ENCODE measurements at places on chromosomes 1 and 21.

- DNase-seq = no peak
Observed at GRCh38 chr1:168081373-168082007, 55.2 kb downstream of the GPR161 start.

DNA sequence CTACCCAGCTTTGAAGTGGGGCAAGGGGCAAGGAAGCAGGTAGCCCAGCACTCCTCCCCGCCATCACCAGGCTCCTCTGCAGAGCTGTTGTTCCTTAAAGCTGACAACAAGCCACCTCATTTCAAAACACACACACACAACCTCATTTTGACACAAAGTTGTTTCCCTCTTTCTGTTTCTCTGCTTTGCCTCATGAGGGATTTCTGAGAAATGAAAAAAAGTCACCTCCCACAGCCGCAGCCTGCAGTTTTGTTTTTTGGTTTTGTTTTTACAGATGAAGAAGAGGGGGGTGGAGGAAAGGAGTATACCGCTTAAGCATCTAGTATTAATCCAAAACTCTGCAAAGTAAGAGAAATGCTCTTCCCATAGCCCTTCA lies 12.1 kb downstream of the MCL1 start:
- DNase-seq = peak; percentile 88

GRCh38 chr1:26723013-26723991 lies 27.5 kb downstream of the ARID1A start:
- peak; percentile 52 for DNase-seq

DNA sequence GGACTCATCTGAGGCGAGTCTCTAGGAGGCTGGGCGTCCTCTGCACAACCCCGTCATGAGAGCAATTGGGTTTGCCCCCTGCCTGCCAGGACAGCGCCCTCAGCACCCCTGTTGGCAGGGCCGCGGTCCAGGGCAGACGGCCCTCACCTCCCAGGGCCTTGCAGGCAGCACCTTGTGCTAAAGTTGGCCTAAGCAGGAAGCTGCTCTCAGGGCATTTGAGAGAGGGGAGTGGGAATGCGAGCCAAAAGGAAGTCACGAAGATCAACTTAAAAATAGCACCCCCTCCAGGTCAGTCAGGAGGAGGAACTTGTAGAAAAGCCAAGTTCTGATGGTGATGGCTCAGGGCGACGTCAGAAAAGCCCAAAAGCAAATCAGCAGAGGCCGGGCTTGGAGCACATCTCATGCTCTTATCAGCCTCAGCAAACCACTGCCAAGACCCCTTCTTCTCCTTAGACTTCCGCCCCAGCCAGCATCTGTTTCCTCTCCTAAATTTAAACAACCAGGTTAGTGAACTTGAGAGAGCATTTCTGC lies 12.6 kb upstream of the ADORA3 start:
- DNase-seq = peak; percentile 65

DNA sequence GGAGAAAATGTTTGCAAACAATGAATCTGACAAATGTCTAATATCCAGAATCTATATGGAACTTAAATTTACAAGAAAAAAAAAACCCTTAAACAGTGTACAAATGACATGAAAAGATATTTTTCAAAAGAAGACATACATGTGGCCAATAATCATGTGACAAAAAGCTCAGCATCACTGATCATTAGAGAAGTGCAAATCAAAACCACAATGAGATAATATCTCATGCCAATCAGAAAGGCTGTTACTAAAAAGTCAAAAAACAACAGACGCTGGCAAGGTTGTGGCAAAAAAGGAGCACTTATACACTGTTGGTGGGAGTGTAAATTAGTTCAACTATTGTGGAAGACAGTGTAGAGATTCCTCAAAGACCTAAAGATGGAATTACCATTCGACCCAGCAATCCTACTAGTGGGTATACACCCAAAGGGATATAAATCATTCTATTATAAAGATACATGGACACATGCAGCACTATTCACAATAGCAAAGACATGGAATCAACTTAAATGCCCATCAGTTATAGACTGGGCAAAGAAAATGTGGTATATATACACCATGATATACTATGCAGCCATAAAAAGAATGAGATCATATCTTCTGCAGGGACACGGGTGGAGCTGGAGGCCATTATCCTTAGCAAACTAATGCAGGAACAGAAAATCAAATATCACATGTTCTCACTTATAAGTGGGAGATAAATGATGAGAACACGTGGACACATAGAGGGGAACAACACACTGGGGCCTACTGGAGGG lies 123.2 kb downstream of the PTPRC start:
- no peak for DNase-seq

DNA sequence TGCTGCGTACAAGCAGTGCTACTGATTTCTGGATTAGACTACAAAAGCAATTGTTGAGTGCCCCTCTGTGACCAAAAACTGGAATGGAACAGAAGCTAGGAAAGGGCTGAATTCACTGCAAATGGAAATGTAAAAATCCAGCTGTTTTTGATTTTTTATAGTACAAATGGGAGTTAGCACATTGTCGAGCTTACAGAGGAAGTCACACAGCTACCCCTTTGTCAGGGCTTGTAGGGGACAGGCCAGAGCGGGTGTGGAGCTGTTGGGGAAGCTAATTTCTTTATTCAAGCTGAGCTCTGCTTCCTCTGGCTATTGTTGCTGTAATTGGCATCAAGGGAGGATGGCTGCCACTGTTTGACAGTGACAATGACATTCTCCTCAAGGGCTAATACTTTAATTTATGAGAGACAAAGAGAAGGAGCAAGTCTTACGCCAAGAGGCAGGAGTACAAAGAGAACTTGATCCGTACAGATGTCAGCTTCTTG lies 96.1 kb downstream of the SLC35F3 start:
- no peak for DNase-seq

- DNase-seq = no peak
Observed at GRCh38 chr1:2349806-2350205, 41.5 kb downstream of the MORN1 start.

DNA sequence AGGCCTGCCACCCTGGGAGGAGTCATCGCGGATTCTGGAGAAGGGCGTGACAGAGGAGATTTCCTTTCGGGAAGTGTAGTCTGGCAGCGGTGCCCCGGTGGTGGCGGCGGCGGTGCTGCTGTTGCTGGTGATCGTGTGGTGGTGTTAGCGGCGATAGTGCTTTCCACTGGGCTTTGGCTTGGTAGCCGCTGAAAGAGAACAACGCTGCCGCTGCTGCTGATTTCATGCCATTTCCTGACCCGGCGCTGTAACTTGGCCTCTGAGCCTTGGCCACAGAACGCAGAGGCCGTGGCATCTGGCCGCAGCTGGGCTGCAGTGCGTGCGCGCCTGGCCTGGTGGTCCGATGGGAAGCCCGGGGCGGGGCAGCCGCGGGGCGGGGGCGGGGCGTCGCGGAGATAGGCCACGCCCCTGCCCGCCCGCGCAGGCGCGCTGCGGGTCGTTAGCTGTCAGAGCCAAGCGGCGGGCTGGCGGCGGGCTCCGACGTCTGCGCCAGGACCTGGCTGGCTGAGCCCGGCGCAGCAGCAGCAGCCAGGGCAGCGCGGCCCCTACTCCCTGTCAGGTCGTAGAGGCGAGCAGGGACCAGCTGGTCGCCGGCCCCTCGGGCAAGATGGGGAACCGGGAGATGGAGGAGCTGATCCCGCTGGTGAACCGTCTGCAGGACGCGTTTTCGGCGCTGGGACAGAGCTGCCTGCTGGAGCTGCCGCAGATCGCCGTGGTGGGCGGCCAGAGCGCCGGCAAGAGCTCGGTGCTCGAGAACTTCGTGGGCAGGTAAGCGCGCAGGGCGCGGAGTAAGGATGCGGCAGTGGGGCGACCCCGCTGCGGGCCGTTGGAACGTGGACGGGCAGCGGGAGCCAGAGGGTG lies at the start of gene DNM3:
Gene DNM3, plus strand, starts transcription at position 449 of the 861 bp plus-strand sequence. Its CDS starts 159 bp downstream, at position 608.
- peak; percentile 78 for DNase-seq

DNA sequence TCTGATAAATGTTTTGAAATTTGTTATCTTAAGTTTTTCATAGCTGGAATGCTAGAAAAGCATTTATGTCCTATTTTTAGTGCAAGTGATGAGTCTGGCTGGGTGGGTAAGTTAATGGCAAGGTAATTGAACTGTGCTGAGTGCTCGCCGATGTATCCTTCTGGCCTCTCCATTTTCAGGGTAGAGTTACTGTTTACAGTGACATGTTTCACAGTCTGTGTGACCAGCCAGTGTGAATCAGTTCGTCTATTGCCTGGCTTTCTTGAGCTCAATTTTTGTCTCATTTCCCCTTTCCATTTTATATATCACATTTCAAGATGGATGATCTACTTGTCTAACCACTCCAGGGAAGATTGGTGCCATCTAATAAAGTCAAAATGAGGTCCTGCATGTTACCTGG lies 44.1 kb downstream of the ITSN1 start:
- no peak for DNase-seq

DNA sequence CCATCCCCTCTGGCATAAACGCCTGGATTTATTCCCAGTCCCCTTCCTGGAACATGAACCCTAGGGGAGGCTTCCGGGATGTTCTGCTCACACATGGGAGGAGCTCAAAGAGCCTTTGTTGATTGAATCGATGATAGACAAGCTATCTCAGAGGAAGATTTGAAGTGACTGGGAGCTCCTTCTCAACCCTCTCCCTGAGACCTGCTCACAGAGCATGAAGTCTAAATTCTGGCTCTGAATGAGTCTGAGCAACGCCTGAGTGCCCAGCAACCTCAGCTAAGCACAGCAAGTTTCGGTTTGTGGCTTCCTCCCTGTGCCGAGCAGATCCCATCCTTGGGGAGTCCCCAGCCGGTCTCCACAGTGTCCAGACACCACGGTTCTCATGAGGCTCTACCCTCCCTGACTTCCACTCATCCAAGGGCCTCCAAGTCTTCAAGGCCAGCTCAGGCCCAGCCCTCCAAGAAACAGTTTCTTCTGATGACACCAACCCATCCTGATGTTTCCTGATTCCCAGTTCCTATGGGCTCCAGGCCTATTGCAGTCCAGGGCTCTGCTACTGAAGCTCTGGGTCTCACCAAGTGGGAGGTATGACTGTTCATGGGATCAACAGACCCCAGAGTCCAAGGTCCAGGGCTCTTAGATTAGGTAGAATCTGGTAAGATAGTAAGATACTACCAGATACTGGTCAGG lies 190.8 kb downstream of the DYRK1A start:
- no peak for DNase-seq

DNA sequence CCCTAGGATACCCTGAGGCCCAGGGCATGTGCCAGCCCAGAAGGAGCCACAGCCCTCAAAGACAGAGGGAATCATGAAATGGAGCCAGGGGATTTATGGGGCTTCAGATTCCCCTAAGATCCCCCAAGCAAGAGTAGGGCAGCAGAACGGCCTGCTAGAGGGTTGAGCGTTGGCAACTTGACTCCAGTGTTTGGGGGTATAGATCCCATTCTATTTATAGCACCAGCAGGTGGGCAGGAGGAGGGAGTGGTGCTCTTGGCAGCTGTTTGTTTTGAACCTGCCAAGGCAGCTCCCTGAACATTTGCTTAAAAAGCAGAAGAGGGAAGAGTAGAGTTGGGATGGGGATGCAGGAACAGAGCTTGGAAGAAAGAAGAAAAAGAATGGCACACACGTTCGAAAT lies 33.7 kb downstream of the GLUL start:
- DNase-seq = no peak

- no peak for DNase-seq
Observed at GRCh38 chr1:158445376-158445775, 16.3 kb upstream of the OR10K1 start.

GRCh38 chr1:101960142-101960541 lies 36.6 kb downstream of the OLFM3 start:
- no peak for DNase-seq

DNA sequence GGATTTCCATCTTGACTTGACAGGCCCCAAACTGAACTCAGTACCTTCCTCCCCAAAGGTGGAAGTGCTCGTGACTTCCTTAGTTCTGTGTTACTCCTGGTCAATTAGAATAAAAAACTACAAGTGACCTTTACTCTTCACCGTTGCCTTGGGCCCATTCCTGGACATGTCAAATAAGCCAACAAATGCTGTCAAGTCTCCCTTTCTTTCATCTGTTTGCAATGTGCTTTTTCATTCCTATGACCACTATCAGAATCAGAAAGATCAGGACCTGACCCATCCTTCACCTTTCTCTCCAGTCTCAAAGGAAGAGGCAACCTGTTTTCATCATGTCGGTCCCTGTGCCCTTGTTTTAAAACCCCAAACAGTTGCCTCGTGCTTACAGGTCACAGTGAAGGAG lies 4.9 kb upstream of the KCNJ10 start:
- DNase-seq = no peak

DNA sequence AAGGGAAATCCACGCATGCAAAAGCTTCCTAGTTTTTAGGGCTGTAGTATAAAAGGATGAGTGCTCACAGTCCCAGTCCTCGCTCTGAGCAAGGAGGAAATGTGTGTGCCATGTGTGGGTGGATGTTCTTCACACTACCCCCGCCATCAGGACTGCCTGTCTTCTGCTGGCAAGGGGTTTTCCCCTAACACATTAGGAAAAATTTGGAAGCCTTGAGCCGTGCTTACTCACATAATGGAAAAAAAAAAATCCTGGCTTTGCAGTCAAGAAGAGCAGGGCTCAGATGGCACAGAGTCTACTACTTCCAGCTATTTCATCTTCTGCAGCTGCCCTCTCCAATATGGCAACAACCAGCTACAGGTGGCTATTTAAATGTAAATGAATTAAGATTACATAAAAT lies 363.1 kb downstream of the PLPP3 start:
- DNase-seq = no peak

GRCh38 chr1:97567000-97567749 lies 353.7 kb downstream of the DPYD start:
- DNase-seq = no peak

DNA sequence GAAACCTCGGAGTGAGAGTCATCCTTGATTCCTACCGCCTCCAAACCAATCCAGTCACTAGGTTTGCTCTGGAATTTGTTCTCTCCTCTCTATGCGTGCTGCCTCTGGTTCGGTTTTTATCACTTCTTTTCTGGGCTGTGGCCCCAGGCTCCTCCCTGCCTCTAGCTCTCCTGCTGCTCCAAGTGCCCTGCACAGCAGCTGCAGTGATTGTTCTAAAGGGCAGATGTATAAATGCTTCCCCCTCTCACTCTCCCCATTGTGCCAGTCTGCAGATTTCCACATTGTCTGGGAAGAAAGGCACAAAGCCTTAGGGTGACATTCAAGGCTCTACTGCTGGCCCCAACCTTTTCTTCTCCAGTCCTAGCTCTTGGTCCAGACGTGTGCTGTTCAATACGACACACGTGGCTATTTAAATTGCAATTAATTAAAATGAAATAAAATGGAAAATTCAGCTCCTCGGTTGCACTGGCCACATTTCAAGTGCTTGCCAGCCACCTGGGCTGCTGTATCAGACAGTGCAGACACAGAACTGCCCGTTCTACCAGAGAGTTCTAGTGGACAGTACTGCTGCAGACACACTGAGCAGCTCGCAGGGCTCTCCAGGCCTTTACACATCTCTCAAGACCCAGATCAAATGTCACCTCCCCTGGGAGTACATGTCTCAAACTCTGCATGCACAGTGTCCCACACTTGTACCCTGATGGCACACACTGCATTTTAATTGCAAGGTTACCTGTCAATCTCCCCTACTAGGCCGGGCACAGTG lies 12.4 kb downstream of the TRIM62 start:
- no peak for DNase-seq

- peak; percentile 61 for DNase-seq
Observed at GRCh38 chr1:9101510-9102146, 27.3 kb downstream of the GPR157 start.

DNA sequence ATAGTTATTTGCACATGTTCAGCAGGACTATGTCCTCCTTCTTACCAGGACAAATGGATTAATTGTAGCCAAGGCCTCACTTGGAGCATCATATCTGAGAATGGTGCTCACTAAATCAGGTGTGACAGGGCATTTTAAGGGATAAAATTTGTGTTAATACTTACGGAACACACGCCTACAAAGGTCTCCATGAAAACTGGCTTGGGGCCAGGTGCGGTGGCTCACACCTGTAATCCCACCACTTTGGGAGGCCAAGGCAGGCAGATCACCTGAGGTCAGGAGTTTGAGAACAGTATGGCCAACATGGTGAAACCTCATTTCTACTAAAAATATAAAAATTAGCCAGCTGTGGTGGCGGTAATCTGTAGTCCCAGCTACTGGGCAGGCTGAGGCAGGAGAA lies 75.1 kb upstream of the CAPZB start:
- no peak for DNase-seq

Measured in activated CD8-positive, alpha-beta memory T cell treated with anti-CD3 and anti-CD28 coated beads, Interleukin-2, amount 10 ng/mL, durations not matched to agents 7 days and 5 days (primary cell).